ENCODE measurements at places on chromosomes 1 and 21.

- no peak for DNase-seq
These were observed 24.2 kb downstream of the HSPA13 start for GRCh38 chr21:14358775-14359174.

GRCh38 chr21:43269440-43269839 is 100.6 kb downstream of the CRYAA start:
- no peak for DNase-seq

GRCh38 chr1:167066333-167067122 is 23.6 kb downstream of the GPA33 start:
- DNase-seq = peak; percentile 93

DNA sequence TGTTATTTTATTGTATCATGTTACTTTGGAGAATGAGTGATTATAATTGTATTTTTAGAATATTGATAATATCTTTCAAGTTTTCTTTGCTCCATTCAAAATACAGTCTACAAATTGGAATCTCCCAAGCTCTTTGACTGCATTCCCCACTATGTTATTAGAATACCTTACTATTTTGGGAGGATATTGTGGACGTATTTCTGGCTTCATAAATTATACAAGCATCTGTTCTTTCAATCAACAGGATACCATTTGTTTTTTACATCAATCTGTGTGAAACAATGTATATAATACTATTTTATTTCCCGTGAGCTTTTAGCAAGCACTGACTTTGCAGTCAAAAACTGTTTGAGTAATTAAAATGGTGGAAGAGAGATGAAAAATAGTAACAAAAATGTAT is 226.5 kb downstream of the PTPRC start:
- no peak for DNase-seq

DNA sequence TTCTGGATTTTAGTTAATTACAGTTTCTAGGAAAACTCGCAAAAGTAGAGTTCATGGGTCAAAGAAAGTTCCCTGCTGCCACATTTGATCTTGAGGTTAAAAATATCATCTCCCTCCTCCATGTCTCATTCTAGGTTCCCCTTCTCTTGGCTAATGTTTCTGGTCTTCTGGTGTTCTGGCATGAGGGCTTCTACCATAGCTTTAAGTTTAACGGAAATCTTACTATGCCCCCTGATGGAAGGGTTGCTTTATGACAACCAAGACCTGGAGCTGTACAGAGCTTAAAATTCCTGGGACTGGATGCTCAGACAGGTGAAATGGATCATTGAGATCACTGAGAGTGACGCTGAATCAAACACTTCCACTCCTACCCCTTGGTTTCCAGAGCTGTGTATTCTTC is 1881.7 kb downstream of the MRPL39 start:
- no peak for DNase-seq

GRCh38 chr1:233983811-233984210 is 79.3 kb downstream of the SLC35F3 start:
- DNase-seq = no peak

DNA sequence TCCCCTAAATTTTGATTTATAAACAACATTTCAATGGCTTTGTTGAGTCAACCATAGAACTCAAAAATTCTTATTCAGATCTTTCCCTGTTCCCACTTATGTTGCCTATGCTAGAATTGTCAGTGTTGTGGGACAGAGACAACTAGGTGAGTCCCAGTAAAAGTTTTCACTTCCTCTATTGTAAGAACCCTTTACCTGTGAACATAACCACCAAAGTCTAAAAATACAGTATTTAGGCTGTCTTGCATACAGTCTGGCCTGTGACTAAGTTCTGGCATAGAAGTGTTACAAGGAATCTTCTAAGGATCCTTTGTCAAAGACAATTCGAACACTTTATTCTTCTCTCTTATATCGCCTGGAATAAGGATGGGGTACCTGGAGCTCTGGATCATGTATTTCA is 1047.9 kb upstream of the NCAM2 start:
- DNase-seq = no peak

DNA sequence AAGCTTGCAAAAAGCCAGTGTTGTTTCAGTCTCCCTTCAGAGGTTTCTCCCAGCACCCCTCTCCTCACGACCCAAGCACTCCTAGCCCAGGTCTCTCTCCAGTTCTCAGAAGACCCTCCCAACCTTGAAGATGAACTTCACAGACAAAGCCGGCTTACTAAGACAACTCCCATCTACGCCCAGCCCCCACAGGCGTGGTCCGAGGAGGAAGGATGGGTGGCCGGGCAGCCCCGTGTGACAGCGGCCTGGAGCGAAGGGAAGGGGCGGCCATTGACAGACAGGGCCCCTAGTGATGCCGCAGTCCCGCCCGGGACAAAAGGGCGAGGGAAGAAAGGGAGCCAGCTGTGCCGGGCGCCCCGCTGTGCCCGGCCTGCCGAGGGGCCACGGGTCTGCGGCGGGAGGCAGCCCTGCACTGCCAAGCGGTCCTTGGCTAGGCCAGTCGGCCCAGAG is 6.9 kb downstream of the PAX7 start:
- DNase-seq = no peak

DNA sequence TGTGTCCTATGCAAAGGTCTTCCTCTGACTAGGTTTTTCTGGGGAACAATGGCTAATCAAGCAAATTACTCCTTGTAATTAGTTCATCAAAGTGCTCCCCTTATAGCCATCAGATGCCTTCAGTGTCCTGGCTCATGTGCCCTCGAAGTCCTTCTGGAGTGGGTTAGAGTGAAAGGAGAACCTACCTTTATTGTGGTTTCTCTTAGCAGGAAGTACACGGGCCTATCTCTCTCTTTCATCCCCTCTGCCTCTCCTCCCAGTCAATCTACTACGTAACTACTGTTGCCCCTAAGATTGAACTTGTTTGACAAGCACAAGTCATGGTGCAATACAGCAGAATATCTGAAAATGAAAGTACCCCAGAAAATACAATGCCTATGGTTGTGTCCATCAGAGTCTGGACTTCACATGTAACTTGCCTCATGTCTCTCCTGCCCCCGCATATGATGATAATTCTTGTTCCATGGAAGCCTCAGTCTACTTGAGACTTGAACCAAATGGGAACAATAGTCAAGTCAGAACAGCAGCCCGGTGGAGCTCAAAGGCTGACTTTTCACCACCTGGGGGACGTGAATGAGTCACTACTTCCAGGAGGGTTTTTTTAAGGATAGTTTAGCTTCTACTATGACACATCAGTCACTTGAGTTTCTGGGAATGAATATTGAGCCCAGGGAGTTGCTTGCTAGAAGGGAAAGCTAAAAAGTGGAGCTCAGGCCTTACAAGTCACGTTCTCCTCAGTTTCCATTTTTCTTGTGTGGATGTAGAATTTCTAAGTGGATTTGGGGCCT is 243.6 kb downstream of the TNR start:
- DNase-seq = no peak

GRCh38 chr21:31075848-31076247 is 37.6 kb upstream of the KRTAP19-8 start:
- DNase-seq = no peak

GRCh38 chr1:203340112-203340790 is 10.7 kb downstream of the FMOD start:
- DNase-seq = peak; percentile 71

DNA sequence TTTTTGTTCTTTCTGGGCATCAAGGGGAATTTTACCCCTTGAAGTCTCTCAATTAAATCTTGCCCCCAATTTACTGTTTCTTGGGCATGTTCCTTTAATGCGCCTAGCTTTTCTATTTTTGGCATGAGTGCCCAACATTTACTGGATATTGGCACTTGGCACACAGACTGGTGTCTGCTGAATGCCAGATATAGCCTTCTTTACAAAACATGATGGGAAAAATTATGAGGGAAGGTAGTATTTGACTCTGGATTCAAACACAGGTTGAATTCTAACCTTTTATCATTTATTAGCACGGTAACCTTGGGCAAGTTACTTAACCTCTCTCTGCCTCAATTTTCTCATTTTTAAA is 88.3 kb upstream of the GPR52 start:
- no peak for DNase-seq

GRCh38 chr1:83827741-83828140 is 171.2 kb downstream of the TTLL7 start:
- no peak for DNase-seq

GRCh38 chr1:246297279-246298265 is 209.5 kb downstream of the SMYD3 start:
- no peak for DNase-seq

DNA sequence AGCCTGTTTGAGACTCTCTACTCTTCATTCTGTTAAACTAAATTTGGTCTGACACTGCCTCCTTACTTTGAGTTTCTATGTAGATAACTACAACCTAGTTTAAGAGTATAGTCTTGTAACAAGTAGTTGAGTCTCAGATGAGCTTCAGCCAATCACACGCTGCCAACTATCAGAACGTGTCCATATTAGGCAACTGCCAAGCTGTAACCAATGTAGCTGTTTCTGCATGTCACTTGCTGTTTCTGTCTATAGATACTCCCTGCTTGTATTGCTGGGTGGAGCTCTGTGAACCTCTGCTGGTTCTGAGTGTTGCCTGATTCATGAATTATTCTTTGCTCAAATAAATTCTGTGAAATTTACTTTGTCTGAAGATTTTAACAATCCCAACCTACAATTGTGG is 452.6 kb upstream of the NR5A2 start:
- DNase-seq = no peak

- no peak for DNase-seq
These were observed 233.3 kb downstream of the SDCCAG8 start for GRCh38 chr1:243489158-243489527.

GRCh38 chr1:43783096-43783670 is 75.8 kb downstream of the ST3GAL3 start:
- no peak for DNase-seq

GRCh38 chr1:232474826-232475225 is 155.1 kb downstream of the SIPA1L2 start:
- no peak for DNase-seq

GRCh38 chr1:171983584-171983983 is 142.3 kb downstream of the DNM3 start:
- DNase-seq = no peak

GRCh38 chr1:242522304-242522945 is 2.1 kb downstream of the PLD5 start:
- no peak for DNase-seq

DNA sequence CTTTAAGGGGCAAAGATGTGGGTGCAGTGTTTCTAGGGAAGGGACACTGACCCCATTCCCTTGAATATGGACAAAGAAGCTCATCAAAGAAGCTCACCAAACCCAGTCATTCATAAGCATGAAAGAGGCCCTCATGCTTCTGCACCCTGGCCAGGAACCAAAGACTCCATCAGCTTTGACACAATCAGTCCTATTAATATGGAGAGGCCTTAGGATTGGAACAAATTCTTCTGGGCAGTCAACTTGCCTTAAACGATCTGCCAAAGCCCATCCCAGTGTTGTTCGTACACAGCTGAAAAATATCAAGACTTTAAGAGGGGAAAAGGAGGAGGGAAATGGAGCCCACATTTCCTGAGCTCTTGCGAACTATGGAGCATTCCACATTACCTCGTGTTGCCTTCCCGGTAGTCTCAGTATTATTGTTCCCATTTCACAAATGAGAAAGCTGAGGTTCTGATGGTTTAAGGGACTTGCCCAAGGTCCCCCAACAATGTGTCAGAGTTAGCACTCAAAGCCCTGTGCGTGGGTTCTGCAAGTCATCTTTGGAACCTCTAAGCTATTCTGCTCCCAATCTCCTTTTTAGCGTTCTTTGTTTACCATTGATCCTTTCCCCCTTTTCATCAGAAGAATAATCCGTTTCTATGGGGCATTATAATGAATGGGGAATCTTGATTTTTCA is 161.9 kb downstream of the ZBTB18 start:
- no peak for DNase-seq

DNA sequence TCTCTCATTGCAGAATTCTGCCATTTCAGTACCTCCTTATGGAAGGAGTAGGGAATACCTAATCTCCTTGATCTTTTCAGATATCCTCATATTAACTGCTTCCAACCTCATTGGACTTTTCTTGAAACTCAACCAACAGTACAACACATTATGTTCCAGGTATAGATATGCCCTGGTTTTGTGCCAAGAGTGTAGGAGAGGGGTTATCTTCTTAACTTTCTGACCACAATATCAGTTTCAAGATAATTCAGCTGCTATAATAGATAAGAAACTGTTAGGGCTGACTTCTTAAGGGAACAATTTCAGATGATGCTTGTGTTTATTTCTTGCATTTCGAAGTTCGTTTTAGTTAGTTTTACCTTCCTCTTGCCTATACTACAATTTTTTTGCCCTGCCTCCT is 2.1 kb upstream of the LPGAT1 start:
- no peak for DNase-seq

- DNase-seq = no peak
These were observed 419.0 kb downstream of the PTBP2 start for GRCh38 chr1:97140611-97141010.

- no peak for DNase-seq
These were observed 277.1 kb downstream of the AJAP1 start for GRCh38 chr1:4931486-4931885.

DNA sequence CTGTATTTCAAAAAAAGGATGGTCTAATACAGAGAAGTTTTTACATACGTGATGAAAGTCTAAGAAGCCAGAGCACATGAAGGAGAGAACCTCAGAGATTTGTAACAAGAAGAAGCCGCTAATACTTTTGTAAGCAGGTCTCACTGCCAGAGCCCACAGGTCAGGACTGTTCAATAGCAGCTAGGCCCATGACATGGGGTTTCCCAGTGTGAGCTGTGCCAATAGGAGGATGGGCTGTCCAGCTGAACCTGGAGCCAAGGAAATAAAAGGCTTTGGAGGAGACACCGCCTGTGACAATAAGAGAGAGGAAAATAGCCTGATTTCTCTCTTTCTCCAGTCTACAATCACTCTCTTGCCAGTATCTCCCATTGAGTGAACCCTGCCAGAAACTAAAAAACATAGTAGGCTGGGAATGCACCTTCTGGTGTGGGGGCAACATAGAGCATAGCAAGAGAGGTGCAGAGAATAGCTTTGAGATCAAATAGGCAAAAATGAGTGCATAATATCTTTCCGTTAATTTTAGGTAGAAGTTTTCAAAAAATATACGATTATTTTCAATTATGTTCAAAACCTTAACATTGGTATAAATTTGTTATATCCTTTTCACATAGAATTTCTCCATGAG is 360.3 kb downstream of the NEGR1 start:
- no peak for DNase-seq

GRCh38 chr1:207941665-207942064 is 30.7 kb upstream of the CD34 start:
- DNase-seq = no peak
